ENCODE measurements at places on chromosomes 1 and 21. TPM values are rescaled to one million over a fixed set of nuclear protein-coding genes. Genes with fewer than 3 reads are reported as not detected.

Gene HSD3B2
- total RNA-seq, result not detected

Gene TMIGD3
- total RNA-seq, result 0.13 TPM

Gene GBP1
- total RNA-seq, result 55.0 TPM

Gene NBPF6
- total RNA-seq, result not detected

Gene SPRR2B
- not detected for total RNA-seq

Gene RNU1-1
- total RNA-seq, result under 0.01 TPM

Gene TNFAIP8L2
- not detected for total RNA-seq

Gene CFHR1
- 1.5 TPM for total RNA-seq

Gene CD2
- total RNA-seq, result not detected

Gene C1orf185
- not detected for total RNA-seq

Gene BSND
- total RNA-seq, result not detected

Gene MROH9
- 0.22 TPM for total RNA-seq

Gene HSPA6
- 1.3 TPM for total RNA-seq

Gene DENND2D
- 11.5 TPM for total RNA-seq
